ENCODE measurements at places on chromosomes 2 and 18.

DNA sequence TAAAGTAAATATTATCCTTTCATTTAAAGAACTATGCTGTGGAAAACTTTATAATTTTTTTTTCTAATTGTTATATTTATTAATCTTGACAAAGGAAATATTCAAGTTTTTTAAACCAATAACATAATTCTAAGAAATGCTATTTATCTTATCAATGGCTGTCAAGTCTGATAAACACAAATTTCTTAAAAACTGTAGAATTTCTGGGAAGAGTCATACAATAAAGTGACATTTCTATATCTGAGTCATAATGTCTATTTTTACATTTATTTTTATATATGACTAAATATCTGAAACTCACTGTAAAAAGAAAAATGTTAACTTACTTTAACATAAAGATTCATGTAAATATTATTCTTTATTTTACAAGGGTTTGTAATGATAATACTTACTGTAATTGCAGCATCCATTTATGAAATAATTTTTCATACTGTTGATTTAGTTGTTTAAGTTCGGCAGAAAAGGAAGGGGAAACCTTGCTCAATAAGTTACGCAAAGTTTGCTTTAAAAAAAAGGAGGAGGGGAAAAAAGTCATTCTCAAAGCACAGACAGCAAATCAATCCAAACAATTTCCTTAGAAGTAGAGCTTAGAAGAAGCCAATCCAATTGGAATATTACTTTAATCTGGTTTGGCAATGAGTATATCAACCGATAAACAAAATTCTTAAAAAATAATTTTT lies 32.4 kb downstream of the ORC2 start:
- no peak for DNase-seq

GRCh38 chr2:232415736-232416520 lies 9.3 kb downstream of the ALPG start:
- no peak for DNase-seq

DNA sequence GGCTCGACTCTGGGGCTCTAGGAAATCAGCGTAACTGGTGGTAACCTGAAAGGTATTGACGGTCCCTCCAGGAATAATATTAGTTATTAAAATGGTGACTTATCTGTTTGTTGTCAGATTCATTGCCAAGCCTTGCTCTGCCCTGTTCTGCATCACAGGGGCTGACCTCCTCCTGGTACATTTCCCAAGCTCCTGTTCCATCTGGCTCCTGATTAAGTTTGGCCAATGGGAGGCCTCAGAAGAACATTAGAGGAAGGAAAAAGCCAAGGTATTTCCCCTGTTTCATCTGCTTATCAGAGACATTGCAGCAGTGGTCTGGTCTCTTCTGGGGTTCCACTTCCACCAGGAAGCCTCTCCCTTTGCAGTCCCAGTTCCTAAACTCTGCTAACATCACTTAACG lies 527.0 kb downstream of the TNS1 start:
- no peak for DNase-seq

DNA sequence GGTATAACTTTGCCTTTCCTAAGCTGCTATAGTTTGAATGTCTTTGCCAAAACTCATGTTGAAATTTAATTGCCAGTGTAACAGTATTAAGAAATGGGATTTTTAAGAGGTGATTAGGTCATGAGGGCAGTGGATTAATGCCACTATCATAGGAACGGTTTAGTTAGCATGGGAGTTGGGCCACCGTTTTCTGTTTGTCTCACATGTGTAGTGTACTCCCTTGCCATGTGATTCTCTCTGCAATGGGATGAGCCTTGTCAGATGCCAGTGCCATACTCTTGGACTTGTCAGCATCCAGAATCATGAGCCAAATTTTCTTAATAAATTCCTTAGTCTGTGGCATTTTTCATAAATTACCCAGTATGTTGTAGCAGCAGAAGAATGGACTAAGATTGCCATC lies 388.9 kb upstream of the RGPD4 start:
- DNase-seq = no peak

DNA sequence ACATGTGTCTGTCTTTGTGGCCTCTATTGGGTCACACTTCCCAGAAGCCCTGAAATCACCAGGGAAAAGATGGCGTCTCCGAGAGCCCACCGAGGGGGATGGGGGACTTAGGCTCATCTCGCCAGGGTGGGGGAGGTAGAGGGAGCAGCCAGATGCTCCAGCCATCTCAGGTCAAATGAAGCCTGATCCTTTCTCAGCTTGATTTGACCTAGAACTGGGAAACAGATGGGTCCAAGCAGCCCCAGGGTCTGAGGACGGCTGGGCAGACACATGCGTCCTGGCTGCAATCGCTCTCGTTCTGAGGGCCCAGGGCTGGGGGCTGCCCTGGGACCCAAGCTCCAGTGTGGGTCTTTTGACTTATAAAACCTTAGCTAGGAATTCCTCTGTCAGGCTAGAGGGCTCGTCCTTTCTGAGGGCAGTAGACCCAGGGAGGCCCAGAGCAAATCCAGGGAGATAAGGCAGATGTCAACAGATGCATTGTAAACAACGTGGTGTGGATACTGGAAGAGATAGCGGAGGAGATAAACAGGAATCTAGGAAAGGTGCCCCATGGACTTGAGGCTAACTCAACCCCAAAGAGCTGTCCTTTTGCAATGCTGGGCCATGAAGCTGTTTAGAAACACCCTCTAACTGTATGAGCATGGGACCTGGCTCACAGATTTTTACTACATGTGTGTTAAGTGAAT lies 127.7 kb downstream of the MYCN start:
- DNase-seq = no peak

All from stimulated activated CD4-positive, alpha-beta T cell treated with anti-CD3 and anti-CD28 coated beads, Interleukin-1b, Interleukin-23, amount 100 ng/mL, for 48 hours (primary cell).